ENCODE measurements at places on chromosomes 16 and 17.

- DNase-seq: no peak
Observed at GRCh38 chr17:10051112-10051511, 146.0 kb upstream of the RCVRN start.

- DNase-seq: no peak
Observed at GRCh38 chr17:42782166-42783061, 2.0 kb downstream of the WNK4 start.

GRCh38 chr17:51398128-51398525, 137.8 kb downstream of the UTP18 start:
- DNase-seq: no peak

DNA sequence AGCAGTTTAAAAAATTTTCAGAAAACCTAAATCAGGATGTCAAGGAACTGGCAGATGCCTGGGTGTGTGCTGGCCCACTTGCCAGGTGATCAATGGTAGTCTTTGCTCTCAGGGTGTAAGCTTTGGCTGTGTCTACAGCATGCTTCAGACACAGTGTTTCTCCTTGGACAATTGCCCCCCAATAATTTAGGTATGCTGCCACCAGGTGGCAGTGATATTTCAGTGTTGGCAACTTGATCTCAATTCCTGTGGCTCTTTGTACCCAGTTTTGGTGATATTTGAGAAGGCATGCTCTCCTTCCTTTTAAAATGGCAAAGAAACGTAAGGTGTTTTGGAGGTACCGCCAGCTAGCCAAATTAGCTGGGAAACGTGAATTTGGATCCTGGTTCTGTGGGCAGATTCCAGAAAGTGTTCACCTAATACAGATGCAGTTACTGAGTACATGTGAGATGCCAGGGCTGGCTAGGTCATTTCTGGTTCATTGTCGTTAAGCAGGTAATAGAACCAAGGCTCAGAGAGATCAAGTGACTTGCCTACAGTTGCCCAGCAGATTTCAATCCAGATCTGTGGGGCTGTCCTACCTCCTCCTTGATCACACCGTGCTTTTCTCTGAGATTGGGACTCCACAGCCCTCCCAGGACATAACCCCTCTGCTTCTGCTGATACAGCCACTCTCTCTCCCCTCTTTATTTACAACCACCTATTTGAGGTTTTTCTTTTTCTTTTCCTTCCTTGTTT, 155.6 kb upstream of the PLCG2 start:
- DNase-seq: peak; percentile 49

- DNase-seq: no peak
Observed at GRCh38 chr16:10405386-10405939, 19.6 kb downstream of the ATF7IP2 start.

GRCh38 chr16:81491541-81492188, 47.1 kb downstream of the CMIP start:
- DNase-seq: no peak

- DNase-seq: no peak
Observed at GRCh38 chr16:79902351-79902750, 301.8 kb upstream of the MAF start.

GRCh38 chr17:57466017-57466471, 209.7 kb downstream of the MSI2 start:
- no peak for DNase-seq

- DNase-seq: no peak
Observed at GRCh38 chr17:79007504-79008381, 1.8 kb downstream of the CANT1 start.

DNA sequence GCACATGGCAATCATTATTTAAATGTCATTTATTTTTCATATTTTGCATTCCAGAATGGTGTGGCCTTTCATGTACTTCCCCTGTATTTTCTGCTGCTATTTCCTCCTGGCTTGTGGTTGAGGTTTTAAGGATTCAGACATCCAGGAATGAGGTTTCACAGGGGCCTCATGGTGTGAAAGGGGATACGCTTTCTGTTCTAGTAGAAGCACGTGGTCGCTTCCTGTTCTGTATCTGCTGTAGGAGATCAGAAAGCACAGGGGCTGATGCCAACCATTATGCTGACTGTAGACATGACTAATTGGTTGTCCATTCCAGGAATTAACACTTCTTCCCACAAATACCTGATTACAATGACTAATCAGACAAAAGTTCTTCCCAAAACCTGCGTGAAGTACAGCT, 405.9 kb downstream of the SHISA9 start:
- DNase-seq: no peak

- DNase-seq: peak; percentile 8
Observed at GRCh38 chr16:68800257-68800875, 43.0 kb upstream of the TANGO6 start.

GRCh38 chr16:54326266-54326662, 39.7 kb upstream of the IRX3 start:
- no peak for DNase-seq

DNA sequence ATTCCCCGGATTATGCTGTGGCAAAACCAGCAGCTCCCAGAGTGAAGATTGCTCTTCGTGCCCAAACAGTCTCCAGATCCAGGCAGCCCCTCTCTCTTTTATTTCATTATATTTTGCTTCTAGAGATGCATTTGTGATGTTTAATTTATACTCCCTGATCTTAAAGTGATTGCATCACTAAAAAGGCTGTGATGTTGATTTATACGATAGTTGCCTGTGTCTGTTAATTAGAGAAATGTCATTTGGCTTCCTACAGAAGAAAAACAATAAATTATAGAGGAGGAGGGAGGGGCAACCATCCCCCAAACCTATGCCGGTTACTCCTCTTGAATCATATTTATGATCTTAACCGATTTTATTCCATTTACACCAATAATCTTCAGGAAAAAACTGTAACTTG, 615.3 kb downstream of the TOX3 start:
- DNase-seq: no peak

GRCh38 chr17:14730821-14731220, 429.9 kb downstream of the HS3ST3B1 start:
- no peak for DNase-seq

DNA sequence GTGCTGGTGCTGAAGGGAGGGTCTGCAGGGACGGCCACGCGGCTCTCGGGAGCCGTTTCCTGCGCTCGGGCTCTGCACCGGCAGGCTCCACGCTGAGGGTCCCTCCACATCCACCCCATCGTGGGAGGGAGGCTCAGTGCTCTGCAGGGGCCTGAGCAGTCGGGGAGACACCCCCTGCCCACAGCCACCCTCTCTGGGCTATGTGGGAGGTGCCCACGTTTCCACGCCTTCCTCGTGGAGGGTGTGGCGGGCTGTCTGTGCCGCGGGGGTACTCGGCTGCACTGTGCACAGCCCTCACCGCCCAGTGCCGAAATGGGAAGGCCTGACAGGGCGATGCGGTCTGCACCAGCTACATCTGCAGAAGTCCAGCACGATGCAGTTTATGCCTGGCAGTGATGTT, 25.5 kb upstream of the ZNF750 start:
- no peak for DNase-seq

- DNase-seq: no peak
Observed at GRCh38 chr16:70694088-70694867, 8.4 kb upstream of the MTSS2 start.

DNA sequence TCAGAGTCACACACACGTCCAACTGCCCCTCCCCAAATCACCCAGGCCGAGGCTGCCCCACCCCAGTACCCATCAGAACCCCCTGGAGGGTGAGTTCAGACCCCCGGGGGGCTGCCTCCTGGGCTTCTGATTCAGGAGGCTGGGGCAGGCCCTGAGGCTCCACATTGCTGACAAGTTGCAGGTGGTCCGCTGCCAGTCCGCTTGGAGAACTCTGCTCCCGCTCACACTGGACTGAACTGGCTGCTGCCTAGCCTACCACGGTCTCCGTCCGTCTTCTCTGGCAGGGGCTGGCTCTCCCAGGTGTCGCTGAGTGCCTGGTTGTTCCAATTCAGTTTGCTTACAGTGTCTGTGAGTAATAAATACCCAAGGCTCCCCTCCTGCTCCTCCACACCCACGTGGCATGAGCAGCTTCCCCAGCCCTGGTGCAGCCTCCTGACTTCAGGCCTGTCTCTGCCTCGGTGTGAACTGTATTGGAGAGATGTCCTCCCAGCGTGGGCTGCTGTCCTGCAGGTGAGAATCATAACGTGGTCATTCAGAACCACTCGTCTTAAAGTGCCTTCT, 163.4 kb downstream of the LAT start:
- peak; percentile 14 for DNase-seq

GRCh38 chr16:29825145-29826044, 5.1 kb downstream of the MVP start:
- no peak for DNase-seq

DNA sequence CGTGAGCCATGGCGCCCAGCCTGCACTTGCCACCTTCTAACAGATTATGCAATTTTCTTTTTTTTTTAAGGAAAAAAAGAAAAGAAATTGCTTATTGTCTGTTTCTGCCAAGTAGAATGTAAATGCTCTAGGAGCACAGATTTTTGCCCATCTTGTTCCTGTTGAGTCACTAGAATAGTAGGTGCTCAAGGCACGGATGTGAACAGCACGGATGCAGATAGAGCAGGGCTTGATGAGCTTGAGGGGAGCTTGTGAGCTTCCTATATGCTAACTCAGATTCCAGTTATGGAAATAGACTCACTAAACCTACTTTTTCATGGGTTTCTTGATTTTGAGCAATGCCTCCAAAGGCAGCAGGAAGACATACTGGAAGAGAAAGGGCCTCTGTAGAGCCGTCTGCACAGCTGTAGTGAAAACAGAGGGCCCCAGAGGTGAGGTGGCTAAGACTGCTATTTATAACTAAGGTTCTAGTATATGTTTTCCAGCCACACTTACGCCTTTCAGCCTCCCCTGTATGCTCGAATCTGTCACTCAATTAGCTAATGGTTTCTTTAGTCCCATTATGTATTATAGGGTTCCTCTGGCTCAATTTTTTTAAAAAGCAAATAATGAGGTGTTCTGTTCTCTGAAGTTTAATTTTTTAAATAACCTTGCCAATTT, 72.8 kb downstream of the WWP2 start:
- no peak for DNase-seq

GRCh38 chr16:59988591-59988990, 1254.5 kb upstream of the GOT2 start:
- no peak for DNase-seq

DNA sequence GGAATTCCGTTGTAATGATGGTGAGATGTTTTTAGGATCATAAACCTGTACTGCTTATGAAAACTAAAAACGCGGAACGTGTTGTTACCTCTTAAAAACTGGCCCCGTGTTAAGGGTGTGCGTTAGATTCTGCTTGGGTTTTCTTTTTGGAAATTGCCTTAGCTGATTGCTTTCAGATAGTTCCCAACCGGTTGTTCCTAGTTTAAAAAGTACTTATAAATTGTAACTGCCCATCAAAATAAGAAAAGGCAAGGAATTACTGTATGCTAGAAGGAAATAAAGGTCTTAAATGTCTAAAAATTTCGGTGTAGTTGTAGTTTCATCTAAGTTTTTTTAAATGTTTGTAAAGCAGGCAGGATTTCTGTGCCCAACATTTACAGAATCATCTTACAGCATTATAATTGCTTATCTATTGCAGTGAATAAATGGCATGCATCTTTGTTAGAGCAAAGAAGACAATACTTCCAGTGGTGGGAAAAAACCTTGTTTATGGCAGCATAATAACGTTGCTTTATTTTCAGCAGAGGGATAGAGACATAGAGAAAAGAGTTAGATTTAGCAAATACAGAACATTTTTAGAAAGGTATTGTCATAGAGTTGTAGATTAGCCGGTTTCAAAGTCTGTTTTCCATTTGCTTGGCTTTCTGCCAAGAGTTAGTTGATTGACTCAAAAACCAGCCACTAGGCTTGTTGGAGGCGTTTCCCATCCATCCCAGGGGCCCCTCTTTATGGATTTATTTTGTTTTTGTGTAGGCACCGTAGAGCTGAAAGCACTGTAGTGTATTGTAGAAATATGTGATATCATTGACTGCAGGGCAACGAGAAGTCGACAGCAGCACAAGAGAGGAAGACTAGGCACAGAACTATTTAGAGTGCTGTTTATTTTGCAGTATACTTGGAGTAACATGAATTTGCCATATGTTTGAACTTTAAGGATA, 1.7 kb downstream of the PPM1D start:
- peak; percentile 27 for DNase-seq

- no peak for DNase-seq
Observed at GRCh38 chr16:84069540-84069939, 26.9 kb upstream of the SLC38A8 start.

DNA sequence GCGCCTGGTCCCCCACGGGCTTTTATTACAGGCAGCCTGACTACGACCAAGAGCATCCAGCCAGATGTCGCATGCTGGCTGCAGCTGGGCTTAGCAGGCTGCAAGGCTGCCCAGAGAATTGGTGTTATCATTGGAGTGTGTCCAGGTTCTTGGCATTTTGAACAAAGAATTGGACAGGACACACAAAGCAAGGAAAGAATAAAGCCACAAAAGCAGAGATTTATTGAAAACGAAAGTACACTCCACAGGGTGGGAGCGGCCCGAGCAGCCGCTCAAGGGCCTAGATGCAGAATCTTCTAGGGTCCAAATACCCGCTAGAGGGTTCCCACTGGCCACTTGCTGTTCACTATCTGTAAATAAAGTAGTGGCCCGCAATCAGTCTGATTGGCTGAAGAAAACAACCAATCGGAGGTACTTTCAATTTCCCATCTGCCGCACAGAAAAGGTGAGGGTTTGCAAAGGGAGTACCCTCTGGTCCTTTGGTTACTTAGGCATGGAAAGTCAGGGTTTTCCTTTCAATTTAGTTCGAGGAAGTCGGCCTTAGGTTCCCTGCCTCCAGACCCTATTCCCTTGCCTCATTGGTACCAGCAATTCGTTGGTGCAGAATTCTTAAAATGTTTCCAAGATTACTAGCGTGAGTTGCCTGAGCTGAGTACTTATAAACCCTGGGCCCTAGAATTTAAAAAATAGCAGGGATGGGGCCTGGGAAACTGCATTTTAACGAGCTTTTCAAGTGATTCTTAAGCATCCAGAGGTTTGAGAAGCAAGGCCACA, 38.5 kb upstream of the CNEP1R1 start:
- no peak for DNase-seq

DNA sequence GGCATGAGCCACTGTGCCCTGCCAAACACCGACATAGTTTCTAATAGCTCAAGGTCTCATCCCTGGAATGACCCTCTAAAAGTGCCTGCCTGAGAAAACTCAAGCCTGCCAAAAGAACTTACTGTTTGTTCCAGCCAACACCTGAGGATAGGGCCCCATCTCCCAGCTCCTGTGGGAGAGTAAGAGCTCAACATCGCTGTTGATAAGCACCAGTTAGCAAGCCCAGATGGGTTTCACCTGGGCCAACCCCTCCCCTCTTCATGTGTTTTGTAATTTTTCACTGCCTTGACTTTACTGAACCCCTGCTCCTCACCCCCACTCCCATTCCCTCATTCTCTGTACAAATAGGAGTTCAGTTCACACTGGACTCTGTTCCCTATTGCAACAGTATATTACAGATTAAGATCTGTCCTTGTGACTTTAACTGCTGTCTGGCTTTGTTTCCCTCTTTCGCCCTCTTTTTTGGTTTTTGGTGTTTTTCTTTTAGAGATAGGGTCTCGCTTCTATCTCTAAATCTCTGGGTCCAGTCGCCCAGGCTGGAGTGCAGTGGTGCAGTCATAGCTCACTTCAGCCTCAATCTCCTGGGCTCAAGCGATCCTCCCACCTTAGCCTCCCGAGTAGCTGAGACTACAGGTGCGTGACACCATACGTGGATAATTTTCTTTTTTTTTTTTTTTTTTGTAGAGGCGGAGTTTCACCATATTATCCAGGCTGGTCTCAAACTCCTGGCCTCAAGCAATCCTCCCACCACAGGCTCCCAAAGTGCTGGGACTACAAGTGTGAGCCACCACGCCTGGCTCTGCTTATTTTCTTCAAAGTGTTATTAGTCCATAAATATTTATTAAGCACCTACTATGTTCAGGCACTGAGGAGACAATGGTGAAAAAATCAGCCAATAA, 12.3 kb downstream of the NUPR1 start:
- no peak for DNase-seq

Data from effector CD4-positive, alpha-beta T cell (primary cell).